Dermis blood vessel endothelial cell (primary cell): ENCODE measurements at places on chromosomes 5 and 9. TPM values are rescaled to one million over a fixed set of nuclear protein-coding genes. Genes with fewer than 3 reads are reported as not detected.

The HSD17B4 gene
- 148 and 206 TPM in 2 replicates for total RNA-seq

The LCN15 gene
- 0.05 TPM in 1 of 2 replicates, not detected in the other for total RNA-seq

The ANKRD18B gene
- under 0.01 and 1.4 TPM in 2 replicates for total RNA-seq

The SAXO1 gene
- not detected in 2 replicates for total RNA-seq

The MCC gene
- 35.5 and 37.1 TPM in 2 replicates for total RNA-seq

The SPINK6 gene
- not detected in 2 replicates for total RNA-seq

The CCDC171 gene
- total RNA-seq, result 0.68 and 0.98 TPM in 2 replicates

The B4GALT7 gene
- total RNA-seq, result 31.0 and 35.6 TPM in 2 replicates

The FOXD4L3 gene
- total RNA-seq, result not detected in 2 replicates

The MYORG gene
- 4.9 and 8.0 TPM in 2 replicates for total RNA-seq

The GRAMD2B gene
- 7.3 and 13.9 TPM in 2 replicates for total RNA-seq

The SH2D3C gene
- total RNA-seq, result 77.8 and 95.6 TPM in 2 replicates

The DTWD2 gene
- 3.1 and 3.2 TPM in 2 replicates for total RNA-seq

The PRR16 gene
- not detected in 2 replicates for total RNA-seq

The PTGS1 gene
- total RNA-seq, result 2.7 and 3.6 TPM in 2 replicates

The CCDC112 gene
- 5.9 and 6.6 TPM in 2 replicates for total RNA-seq

The IL7R gene
- 0.51 and 2.2 TPM in 2 replicates for total RNA-seq
